Spinal cord (tissue), 10 donors: ENCODE measurements at places on chromosomes 2 and 18. TPM values are rescaled to one million over a fixed set of nuclear protein-coding genes. Genes with fewer than 3 reads are reported as not detected.

- no peaks in the 10 kb centered on the region for H3K4me1 ChIP-seq
- H3K27me3 ChIP-seq, result no peaks in the 10 kb centered on the region
- peaks cover 17% of the 10 kb centered on the region for H3K36me3 ChIP-seq
- no peak for DNase-seq
- H3K4me3 ChIP-seq, result no peak overlapping the region
These were observed 35.6 kb downstream of the CLHC1 start for GRCh38 chr2:55196526-55196925.

DNA sequence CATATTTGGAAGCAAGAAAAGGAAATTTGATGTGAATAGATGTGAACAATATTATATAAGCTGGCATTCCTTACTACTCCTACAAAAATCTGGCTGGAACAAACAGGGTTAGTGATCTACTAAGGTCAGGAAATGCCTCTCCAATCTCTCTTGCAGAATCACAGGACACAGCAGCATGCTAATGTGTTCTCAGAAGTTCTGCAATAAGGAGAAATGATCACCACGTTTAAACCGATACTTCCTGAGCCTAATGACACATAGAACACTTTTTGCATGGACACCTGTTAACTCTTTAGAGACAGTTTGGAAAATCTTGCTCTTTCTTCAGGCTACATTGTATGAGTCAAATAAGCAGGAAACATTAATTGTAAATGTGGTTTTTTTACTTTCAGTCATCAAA lies 89.6 kb upstream of the MAP3K20 start:
- no peak for DNase-seq
- H3K4me1 ChIP-seq, result no peaks in the 10 kb centered on the region
- no peak overlapping the region for H3K27ac ChIP-seq
- peaks cover 5% of the 10 kb centered on the region for H3K36me3 ChIP-seq

DNA sequence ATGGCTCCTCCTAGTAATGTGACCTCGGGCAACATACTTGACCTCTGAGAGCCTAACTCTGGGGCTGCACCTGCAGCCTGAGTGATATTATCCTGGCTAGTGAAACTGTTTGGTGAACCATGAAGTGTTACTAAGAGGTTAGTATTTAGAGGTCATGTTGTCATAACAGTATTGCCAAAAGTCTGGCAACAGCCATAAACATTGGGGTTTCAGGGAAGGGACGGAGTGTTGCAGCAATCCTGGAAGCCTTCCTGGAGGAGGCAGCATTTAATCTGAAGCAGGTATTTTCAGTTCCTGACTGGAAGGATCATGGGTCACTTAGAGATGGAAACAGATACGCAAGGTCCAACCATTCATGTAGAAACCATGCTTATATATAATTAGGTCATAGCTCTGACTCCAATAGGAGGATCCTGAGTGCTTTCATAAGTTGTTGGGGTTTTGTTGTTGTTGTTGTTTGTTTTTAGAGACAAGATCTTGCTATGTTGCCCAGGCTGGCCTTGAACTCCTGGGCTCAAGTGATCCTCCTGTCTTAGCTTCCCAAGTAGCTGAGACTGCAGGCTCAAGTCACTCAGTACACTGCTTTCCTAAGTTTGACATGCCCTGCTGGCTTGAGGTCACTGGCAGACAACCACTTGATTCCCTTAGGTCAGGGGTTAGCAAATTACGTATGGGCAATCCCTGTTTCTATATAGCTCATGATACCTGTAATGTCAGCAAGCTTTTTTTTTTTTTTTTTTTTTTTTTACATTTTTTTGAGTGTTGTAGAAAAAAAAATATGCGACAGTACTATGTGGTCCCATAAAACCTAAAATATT lies 21.5 kb downstream of the GPR39 start:
- H3K27me3 ChIP-seq, result no peaks in the 10 kb centered on the region
- H3K36me3 ChIP-seq, result no peaks in the 10 kb centered on the region
- no peak for DNase-seq
- no peaks in the 10 kb centered on the region for H3K4me1 ChIP-seq

GRCh38 chr2:86358957-86359356 lies 21.5 kb upstream of the REEP1 start:
- H3K27me3 ChIP-seq, result no peaks in the 10 kb centered on the region
- H3K4me3 ChIP-seq, result no peak overlapping the region
- H3K4me1 ChIP-seq, result peaks cover 10% of the 10 kb centered on the region
- H3K27ac ChIP-seq, result no peak overlapping the region

- H3K27ac ChIP-seq, result no peak overlapping the region
- H3K36me3 ChIP-seq, result no peaks in the 10 kb centered on the region
- no peak overlapping the region for H3K4me3 ChIP-seq
- H3K27me3 ChIP-seq, result no peaks in the 10 kb centered on the region
- H3K4me1 ChIP-seq, result no peaks in the 10 kb centered on the region
These were observed 166.1 kb downstream of the TFCP2L1 start for GRCh38 chr2:121118951-121119350.

- no peaks in the 10 kb centered on the region for H3K36me3 ChIP-seq
- no peak overlapping the region for H3K4me3 ChIP-seq
- no peak overlapping the region for H3K27ac ChIP-seq
- DNase-seq, result no peak
- H3K4me1 ChIP-seq, result no peaks in the 10 kb centered on the region
These were observed 705.5 kb downstream of the SLC4A3 start for GRCh38 chr2:220332886-220333285.

- no peak overlapping the region for H3K27ac ChIP-seq
- no peak for DNase-seq
- no peak overlapping the region for H3K4me3 ChIP-seq
- H3K36me3 ChIP-seq, result no peaks in the 10 kb centered on the region
- H3K27me3 ChIP-seq, result no peaks in the 10 kb centered on the region
These were observed 67.3 kb downstream of the CRACDL start for GRCh38 chr2:98868548-98869271.

DNA sequence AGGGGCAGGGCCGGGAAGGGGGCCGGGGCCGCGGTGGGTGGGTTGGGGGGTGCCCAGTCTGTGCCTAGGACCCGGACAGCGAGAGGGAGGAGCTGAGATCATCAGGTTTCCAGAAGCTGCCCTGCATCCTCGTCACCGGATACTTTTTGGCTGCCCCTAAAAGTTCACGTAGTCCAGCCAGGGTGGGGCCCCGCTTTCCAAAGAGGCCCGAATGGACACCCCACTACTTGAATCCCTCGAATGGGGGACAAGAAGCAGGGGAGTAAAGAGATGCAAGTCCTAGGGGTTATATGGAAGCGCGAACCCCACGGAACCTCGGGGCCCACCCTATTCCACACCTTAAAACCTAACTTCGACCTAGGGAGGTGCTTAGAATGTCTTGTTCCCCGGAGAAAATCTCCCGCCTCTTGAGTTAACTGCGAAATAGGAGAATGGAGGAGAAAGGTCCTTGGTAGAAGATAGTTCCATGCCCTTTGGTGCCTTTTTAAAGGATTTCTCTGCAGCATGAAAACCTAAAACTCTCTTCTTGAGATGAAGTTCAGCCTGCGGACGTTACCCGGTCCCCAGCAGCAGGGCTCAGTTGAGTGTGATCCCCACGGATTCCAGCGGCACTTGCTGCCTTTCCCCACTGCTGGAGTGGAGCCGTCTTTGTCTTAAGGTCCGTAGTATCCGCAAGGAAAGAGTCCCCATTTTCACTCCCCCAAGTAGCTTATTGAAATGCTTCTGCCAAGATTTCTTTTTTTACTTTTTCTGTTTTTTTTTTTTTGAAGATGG lies 2.1 kb upstream of the RNF152 start:
- no peaks in the 10 kb centered on the region for H3K36me3 ChIP-seq
- no peak overlapping the region for H3K27ac ChIP-seq
- H3K4me3 ChIP-seq, result peak overlapping the region; percentile 52

- H3K36me3 ChIP-seq, result no peaks in the 10 kb centered on the region
- H3K27ac ChIP-seq, result no peak overlapping the region
- no peak for DNase-seq
- no peaks in the 10 kb centered on the region for H3K27me3 ChIP-seq
- no peak overlapping the region for H3K4me3 ChIP-seq
- no peaks in the 10 kb centered on the region for H3K4me1 ChIP-seq
These were observed 93.8 kb downstream of the FIGN start for GRCh38 chr2:163641986-163642385.

DNA sequence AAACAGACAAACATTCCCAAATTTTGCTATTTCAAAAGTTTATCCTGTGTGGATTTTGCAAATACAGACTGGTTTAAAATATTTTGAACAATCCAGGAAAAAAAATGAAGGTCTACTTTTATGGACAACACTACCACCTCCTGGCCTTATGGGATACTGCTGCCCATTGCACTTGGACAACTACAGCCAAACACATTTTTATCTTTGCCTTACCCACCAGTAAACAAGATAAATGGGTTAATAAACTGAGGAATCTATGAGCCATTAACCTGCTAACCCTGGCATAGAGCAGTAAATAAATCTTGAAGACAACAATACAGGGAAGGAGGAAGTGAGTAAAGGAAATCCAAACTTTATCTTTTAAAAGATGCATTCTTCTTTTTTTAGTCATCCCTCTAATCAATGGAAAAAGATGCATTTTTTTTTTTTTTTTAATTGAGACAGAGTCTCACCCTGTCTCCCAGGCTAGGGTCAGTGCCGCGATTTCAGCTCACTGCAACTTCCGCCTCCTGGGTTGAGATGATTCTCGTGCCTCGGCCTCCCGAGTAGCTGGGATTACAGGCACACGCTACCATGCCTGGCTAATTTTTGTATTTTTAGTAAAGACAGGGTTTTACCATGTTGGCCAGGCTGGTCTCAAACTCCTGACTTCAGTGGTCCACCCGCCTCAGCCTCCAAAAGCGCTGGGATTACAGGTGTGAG lies 2.1 kb upstream of the SPIRE1 start:
- peaks cover 4% of the 10 kb centered on the region for H3K36me3 ChIP-seq
- peaks cover 11% of the 10 kb centered on the region for H3K4me1 ChIP-seq
- H3K4me3 ChIP-seq, result no peak overlapping the region
- H3K27ac ChIP-seq, result no peak overlapping the region

DNA sequence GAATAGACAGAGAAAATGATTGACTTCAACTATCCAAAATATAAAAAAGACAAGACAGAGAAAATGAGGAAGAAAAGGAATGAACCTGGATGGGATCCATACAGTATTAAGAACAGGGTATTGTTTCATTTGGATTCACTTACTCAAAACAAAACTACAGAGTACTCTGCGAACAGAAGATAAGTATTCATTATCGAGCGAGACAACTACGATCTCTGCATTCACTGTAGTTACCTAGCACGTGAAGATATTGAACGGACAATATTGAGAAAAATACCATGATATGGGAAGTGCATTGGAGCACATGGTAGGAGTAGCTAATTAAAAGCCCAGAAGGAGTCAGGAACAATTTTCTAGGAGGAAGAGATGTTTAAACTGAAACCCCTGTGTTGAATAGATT lies 1.0 kb upstream of the ORC2 start:
- H3K36me3 ChIP-seq, result no peaks in the 10 kb centered on the region
- no peaks in the 10 kb centered on the region for H3K4me1 ChIP-seq
- peak overlapping the region; percentile 99 for H3K4me3 ChIP-seq

DNA sequence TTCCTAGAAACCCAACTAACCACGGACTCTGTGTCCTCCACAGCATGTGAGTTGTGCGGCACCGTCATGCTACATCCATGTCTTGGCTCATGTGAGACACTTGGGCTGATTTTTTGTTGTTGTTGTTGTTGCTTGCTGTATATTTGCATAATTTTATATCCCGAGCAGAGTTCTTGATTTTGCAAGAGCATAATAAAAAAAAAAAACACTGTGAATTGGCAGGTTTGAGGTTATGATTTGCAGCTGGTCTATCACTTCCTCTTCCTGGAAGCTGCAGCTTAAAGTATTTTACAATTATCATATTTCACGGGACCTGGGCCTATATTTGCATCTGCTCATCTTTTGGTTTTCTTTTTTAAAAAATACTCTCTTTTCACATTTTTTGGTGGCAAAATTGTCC lies 142.3 kb upstream of the NRP2 start:
- H3K36me3 ChIP-seq, result no peaks in the 10 kb centered on the region
- DNase-seq, result no peak
- no peaks in the 10 kb centered on the region for H3K27me3 ChIP-seq
- no peak overlapping the region for H3K27ac ChIP-seq
- no peak overlapping the region for H3K4me3 ChIP-seq

The FOXD4L1 gene
- 1.6 TPM for polyA plus RNA-seq

The SIX2 gene
- polyA plus RNA-seq, result 0.16 TPM

The GAL3ST2 gene
- 0.77 TPM for polyA plus RNA-seq

The HOXD10 gene
- polyA plus RNA-seq, result 0.98 TPM

The ARPC2 gene
- 248 TPM for polyA plus RNA-seq
